ENCODE measurements at places on chromosomes 5 and 9.
A peak's percentile ranks its signal among the peaks of the same experiment; 100 is the strongest.

DNA sequence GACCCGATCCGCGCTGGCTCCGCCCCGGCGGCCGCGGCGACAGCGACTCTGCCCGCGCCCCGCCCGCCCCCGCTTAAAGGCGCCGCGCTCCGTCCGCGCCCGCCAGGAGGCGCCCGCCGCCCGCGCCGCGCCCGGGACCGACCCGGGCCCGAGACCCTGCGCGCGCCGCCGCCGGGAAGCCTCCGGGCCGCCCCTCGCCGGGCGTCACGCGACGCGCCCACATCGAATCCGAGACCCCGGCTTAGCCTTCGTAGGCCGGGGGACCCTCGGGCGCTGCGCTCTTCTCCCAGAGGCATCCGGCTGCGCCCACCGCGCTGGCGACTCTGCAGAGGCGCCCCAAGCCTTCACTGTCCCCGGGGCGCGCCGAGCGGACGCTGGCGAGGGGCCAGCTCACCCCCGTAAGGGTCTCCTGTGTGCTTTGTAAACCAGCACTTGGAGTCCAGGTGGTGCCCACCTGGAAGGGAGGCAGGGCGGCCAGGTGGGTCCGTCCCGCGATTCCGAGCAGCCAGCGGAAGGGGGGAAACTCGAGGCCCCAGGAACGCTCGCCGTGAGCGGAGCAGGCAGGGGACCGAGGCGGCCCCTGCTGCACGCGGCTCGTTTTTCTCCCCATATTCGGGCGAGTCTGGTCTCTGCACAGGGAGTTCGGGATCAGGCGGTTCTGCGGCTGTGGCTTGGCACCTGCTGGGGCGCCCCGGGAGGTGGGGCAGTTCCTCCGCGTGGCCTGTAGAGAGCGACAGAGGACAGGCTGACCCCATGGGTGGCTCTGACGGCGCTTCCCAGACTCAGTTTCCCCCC, 423 bp upstream of the ABCA2 start:
- DNase-seq: peak; percentile 83

- peak; percentile 88 for DNase-seq
Measured at GRCh38 chr5:146647656-146648199, 131.7 kb upstream of the GPR151 start.

- DNase-seq: peak; percentile 79
Measured at GRCh38 chr9:92607773-92608172, 62.2 kb downstream of the IPPK start.

GRCh38 chr9:86867804-86868313, 79.4 kb downstream of the GAS1 start:
- DNase-seq: peak; percentile 31

- no peak for DNase-seq
Measured at GRCh38 chr5:114097570-114097969, 264.3 kb upstream of the KCNN2 start.

GRCh38 chr9:125432715-125433385, 171.2 kb downstream of the GAPVD1 start:
- DNase-seq: no peak

GRCh38 chr9:35907711-35908503, 1.4 kb upstream of the SPAAR start:
- DNase-seq: peak; percentile 7

DNA sequence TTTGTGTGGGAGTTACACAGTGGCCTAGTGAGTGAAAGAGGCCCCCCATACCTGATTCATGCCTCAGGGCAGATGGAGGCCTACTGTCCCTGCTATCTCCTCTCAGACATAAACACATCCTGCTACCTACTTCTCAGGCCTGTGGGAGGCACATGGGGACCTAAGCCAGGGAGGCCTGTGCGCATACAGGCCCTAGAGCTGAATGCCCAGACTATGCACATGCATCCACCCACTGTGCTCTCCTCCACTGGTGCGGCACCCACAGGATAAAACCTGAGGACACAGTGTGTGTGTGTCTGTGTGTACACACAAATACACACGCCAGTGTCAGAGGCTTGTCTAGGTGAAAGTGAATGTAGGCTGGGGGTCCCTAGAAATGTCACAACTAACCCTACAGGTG, 1.4 kb downstream of the PAX5 start:
- no peak for DNase-seq

- DNase-seq: no peak
Measured at GRCh38 chr9:124296796-124297550, 39.2 kb downstream of the NEK6 start.

DNA sequence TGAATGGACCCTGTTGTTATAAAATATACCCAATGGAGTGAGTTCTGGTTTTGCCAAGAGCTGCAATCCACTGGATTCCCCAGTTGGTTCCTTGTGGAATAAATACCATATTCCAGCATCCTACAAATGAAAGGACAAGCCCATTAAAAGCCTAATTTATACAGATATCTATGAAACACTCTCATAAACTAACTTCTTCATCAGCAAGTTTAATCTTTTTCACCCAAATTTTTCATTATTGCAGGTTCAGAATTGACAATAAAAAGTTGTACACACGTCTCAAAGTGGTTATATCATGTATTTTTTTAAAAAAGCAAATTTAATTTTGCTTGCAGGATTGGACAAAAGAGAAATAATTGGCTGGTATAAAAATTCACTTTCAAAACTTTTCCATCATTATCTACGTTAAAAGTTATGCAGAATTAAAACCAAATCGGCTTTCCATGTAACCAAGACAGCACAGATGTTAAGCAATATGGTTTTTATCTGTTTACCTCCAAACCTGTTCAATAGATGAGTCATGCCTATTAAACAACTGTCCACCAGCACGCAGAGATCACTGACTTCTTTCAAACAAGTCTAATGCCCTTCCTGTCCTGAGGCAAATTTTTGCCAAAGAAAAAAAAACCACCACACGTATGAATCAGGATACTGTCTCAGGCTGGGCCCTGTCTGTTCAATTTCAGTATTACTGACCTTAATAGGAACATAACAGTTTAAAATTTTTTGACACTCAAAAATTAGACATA, 42.5 kb downstream of the CEMIP2 start:
- peak; percentile 57 for DNase-seq

DNA sequence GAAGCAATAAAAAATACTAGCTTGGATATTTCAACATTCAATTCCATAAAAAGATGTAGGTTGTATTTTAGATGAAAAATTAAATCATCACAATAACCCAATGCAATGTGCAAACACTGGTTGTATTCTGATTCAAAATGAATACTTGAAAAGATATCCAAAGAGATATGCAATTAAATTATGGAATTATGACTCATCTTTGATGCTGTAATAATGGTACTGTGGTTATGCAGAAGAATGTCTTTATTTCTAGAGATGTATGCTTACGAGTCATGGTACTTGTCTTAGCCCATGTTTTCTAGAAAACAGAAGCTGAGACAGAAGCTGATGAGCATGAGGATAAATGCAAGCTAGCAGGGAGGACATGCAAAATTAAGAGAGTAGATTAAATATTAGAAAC, 1941.4 kb upstream of the NUDT12 start:
- no peak for DNase-seq

- DNase-seq: no peak
Measured at GRCh38 chr9:87497080-87497603, 525 bp upstream of the DAPK1 start.

- DNase-seq: no peak
Measured at GRCh38 chr5:96506866-96507527, 73.9 kb upstream of the PCSK1 start.

DNA sequence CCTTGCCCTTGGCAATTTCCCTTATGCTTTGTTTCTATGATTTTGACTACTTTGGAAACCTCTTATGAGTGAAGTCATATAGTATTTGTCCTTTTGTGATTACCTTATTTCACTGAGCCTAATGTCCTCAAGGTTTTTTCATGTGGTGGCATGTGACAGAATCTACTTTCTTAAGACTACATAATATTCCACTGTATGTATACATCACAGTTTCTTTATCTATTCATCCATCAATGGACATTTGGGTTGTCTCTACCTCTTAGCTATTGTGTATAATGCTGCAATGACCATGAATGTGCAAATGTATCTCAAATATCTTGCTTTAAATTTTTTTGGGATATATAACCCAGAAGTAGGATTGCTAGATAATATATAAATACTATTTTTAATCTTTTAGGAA, 96.4 kb upstream of the ALDH1A1 start:
- DNase-seq: no peak

- DNase-seq: no peak
Measured at GRCh38 chr5:160726721-160727120, 125.3 kb downstream of the ATP10B start.

GRCh38 chr9:88993871-88994460, 2.7 kb downstream of the S1PR3 start:
- no peak for DNase-seq

GRCh38 chr5:121188849-121189248, 662.8 kb upstream of the FTMT start:
- DNase-seq: no peak

- DNase-seq: no peak
Measured at GRCh38 chr9:112544477-112544876, 57.9 kb downstream of the KIAA1958 start.

GRCh38 chr9:88164850-88165249, 26.6 kb upstream of the SPATA31C2 start:
- no peak for DNase-seq

DNA sequence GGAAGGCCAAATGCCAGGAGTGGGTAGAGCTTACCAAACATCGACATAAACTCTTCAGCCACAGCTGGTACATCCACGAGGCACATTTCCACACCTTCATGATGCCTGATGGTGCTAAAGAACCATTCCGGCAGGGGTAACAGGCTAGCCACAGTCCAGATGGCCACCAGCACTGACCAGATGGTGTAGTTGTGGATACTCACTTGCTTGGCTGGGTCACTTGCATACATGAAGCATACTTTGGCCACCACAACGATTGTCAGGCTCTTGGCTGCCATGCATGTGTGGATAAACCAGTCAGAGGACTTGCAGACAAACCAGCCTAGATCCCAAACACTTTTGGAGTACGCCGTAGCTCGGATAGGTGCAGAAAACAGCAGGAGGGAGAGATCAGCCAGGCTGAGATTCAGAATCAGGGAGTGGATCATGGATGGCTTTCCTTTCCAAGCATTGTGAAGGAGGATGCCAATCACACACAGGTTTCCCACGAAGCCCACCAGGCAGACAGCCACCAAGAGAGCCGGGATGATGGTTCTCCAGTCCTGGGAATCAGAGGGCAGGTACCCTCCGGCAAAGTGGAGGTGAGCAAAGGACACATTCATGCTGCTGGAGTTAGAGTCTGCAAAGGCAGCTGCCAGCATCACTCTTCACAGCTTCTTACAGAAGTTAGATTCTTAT, 378 bp downstream of the GPR151 start:
- DNase-seq: no peak

DNA sequence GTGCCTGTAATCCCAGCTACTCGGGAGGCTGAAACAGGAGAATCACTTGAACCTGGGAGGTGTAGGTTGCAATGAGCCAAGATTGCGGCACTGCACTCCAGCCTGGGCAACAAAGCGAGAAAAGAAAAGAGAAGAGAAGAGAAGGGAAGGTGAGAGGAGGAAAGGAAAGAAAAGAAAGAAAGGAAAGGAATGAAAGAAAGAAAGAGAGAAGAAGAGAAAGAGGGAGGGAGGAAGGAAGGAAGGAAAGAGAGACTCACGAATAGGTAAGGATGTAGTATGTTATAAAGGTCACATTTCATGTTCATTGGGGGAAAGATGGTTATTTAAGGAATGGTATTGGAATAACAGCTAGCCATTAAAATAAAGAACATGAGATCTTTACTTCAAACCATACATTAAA, 10.4 kb upstream of the ANP32B start:
- no peak for DNase-seq

GRCh38 chr5:124745928-124746915, at the start of gene ZNF608:
TSS of gene ZNF608 (minus strand) at chr5:124746639. CDS start at chr5:124744989, 1,650 bp downstream.
- peak; percentile 69 for DNase-seq

DNA sequence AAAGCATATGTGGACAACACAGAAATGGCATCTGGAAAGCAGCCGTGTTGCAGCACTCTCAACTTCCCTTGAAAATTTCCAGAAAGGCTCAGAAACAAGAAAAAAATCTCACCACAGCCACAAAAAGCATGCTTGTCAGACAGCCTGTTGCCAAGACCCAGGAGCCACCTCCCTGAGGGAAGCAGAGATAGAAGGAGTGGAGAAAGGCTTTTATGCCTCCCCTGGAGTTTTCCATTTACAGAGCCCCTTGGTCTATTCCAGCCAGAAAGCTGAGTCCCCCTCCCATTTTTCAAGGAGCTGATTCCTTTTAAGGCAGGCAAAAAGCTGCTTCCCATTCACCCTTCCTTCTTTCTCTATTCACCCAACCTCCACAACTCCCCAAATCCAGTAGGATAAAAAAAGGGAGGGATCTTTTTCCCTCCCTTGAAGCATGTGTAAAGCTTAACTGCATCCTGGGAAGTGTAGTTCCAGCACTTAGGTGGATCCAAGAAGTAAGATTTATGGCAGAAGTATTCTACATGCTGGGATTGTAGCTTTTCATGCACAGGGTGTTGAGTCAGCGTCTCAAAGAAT, 37.1 kb upstream of the PALM2AKAP2 start:
- DNase-seq: no peak

- DNase-seq: no peak
Measured at GRCh38 chr5:140767444-140767843, 18.5 kb upstream of the PCDHA1 start.

DNA sequence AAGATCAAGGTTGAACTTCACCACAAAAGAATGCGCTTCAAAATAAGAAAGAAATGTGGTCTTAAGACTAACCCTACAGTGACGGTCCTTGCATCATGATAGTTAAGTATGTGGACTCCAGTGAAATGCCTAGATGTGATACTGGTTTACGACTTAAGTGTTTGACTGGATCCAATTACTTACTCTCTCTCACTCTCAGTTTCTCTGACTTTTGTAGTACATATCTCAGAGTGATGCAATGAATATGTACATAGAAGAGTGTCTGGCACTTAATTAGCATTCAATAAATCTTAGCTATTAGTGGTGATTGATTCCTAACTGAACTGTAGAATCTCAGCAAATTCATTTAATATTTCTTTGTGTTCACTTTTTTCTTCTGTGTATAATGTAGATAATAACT, 411.7 kb upstream of the ITGA1 start:
- DNase-seq: no peak

DNA sequence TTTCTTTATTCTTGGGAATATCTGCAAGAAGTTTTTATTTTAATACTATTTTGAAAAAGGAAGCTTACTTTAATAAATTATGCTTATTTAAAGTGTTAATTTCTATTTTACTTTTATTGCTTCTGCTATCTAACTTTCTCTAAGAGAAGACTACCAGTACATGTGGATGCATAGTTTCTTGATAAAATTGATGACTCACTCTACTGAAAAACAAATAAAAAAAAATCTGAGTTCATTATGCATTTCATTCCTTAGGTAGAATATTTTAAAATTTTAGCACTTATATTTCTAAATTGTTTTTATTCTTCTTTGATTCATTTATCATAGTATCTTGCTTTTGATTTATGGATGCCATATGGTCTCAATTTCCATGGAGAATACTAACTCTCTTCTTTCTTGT, 217.9 kb downstream of the TAF11L14 start:
- no peak for DNase-seq

GRCh38 chr9:127273326-127273725, 8.8 kb downstream of the GARNL3 start:
- DNase-seq: no peak
